ENCODE measurements at places on chromosomes 16 and 17.
A peak's percentile ranks its signal among the peaks of the same experiment; 100 is the strongest.

DNA sequence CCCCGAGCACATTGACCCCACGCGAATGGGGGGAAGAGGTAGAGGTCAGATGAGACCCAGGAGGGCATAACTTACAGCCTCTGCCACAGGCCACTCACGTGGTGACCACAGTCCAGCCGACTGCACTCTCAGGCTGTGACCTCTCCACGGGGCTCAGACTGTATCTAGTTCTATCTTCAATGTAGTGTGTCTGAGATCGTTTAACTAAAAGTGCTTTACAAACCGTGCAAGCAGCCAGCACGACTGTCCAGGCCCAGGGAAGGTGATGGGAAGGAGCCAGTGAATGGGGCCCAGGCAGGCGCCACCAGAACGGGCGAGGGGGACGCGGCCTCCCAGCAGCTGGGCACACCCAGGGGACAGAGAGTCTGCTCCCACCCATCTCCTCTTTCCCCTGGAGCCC is 108.6 kb downstream of the ANKRD11 start:
- DNase-seq: no peak

GRCh38 chr17:58968426-58969061 is 138.1 kb downstream of the TRIM37 start:
- no peak for DNase-seq

DNA sequence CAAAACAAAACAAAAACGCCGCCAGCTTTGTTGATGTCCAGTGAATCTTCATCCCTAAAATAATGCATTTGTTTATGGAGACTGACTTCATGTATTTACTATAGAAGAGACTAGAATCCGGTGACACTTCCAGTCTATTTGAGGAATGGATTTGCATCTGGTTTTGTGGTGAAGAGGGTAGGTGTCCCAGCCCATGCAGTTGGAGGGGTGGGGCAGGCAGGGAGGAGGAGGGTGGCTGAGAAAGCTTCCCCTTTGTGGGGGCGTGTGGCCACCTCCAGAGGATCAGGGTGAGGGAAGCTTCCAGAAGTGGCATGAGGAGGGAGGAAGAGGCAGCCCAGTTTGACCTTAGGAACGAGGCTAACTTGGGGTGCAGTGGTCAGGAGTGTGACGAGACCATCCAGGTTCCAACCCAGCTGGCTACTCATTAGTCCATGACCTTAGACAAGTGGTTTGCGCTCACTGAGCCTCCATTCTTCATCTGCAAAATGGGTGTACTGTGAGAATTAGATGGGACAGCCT is 69.5 kb downstream of the CMIP start:
- peak; percentile 45 for DNase-seq

DNA sequence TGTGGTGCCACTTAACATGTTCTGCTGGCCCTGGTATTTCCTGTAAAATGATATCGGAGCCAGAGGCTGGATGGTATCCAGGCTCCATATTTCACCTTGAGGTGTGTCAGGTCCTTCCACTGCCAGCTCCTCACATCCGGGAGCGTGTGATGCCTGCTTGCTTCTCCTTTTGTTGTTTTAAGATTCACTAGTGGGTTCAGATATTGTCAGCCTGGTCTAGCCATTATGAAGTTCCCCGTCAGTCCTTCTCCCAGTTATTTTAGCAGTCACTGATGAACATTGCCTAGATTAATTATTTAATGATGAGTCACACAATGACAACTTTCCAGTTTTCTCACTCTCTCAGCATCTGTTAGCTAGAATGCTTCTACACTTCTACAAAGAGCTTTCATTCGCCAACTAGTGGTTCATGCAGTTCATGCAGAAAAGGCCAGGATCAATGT is 11.3 kb downstream of the DNAAF1 start:
- no peak for DNase-seq

DNA sequence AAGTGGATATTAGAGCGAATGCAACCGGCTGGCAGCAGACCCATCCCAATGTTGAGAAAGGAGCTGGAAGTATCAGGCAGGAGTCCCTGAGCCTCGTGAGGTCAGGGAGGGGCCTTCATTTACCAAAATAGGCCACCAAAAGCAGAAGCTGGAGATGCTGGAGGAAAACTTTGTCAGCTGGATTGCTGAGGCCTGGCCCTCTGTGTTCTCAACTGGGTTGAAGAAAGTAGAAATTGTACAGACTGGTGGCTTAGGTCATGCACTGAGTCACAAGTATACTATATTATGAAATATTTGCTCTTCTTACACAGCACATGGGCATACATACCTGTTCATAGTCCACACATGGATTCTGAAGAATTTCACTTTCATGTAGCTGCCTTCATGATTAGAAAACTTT is 23.2 kb upstream of the TEKT3 start:
- DNase-seq: no peak

DNA sequence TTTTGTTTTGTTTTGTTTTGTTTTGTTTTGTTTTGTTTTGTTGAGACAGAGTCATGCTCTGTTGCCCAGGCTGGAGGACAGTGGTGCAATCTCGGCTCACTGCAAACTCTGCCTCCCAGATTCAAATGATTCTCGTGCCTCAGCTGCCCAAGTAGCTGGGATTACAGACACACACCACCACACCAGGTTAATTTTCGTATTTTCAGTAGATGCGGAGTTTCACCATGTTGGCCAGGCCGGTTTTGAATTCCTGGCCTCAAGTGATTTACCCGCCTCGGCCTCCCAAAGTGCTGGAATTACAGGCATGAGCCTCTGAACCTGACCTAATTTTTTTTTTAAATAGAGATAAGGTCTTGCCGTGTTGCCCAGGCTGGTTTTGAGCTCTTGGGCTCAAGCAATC is 46.5 kb downstream of the CACNG3 start:
- DNase-seq: no peak

DNA sequence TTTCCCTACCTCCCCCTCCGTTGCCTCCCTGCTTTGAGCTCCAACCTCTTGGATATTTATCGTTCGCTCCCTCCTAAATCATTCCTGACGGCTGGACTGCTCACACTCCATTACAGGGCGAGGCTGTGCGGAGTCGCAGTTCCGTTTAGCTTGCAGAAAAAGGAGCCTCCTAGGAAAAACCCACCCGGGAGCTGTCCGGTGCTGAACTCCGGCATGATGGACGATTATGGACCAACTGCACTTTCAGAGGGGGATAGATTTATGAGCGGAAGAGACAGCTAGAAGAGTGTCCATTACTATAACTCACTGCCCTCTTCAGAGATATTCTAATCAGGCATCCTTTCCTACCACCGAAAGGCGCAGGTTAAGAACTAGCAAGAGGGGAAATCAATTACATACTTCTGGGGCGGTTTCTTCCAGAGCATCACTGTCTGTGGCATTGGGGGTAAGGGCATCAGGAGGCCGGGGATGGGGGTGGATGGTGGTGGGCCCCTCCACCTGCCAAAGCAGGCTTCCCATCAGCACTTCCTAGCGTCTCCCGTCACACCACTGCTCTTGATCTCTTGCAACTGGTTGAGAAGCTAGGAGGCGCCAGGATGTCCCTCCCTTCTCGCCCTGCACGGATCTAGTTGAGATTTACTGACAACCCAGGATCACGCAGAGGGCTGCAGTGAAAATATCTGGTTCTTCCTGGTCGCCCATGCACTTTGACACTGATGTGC is 251.2 kb downstream of the ENGASE start:
- no peak for DNase-seq

DNA sequence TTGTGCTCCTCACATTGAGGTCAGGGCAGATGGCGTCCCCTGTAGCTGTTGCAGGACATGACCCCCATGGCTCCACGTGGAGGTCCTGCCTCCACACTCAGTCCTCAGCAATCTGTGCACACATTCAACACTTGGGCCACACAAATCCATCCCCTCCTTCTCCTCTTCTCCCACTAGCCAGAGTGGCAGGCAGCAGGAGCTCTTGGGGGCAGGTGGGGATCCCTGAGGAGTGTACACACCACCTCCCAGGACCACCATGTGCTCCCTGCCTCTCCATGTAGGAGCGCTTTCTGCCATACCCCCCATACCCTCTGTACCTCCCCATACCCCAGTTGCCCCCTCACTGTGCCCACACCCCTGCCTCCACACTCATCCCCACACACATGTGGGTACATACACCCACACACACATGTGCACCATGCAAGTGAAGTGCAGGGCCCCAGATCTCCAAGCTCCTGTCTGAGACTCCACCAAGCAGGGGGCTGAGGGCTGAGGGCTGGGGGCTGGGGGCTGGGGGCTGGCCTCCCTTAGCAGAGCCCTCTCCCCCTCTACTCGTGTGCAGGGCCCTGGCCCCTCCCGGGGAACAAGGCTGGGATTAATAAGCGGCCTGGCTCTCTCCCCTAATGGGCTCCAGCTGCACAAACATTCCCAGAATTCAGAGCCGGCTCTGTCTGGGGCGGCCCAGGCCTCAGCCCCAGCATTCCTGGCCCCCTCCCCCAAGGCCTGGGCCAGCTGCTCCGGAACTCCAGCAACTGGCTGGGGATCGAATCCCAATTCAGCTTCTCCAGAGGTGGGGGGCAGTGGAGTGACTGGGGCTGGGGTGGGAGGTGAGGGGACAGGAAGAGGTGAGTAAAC is 48.2 kb upstream of the MEIOC start:
- DNase-seq: no peak

- no peak for DNase-seq
Measured at GRCh38 chr17:62754631-62755030, 53.5 kb downstream of the MARCHF10 start.

DNA sequence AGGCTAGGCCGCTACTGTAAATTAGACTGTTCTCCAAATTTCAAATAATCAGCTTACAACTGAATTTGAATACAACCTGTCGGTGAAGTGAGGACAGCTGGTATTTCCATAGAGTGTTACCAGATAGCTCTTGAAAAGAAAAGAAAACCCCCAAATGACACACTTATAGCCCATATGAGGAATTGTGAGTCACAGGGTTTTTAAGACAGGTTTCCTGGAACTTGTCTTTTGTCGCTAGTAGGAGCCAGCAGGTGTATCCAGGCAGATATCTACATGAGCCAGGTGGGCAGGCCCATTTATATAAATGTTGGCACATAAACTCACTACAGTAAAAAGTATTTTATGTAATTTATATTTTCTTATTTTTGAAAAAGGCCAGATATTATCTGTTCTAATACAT is 24.0 kb downstream of the TNRC6A start:
- no peak for DNase-seq

DNA sequence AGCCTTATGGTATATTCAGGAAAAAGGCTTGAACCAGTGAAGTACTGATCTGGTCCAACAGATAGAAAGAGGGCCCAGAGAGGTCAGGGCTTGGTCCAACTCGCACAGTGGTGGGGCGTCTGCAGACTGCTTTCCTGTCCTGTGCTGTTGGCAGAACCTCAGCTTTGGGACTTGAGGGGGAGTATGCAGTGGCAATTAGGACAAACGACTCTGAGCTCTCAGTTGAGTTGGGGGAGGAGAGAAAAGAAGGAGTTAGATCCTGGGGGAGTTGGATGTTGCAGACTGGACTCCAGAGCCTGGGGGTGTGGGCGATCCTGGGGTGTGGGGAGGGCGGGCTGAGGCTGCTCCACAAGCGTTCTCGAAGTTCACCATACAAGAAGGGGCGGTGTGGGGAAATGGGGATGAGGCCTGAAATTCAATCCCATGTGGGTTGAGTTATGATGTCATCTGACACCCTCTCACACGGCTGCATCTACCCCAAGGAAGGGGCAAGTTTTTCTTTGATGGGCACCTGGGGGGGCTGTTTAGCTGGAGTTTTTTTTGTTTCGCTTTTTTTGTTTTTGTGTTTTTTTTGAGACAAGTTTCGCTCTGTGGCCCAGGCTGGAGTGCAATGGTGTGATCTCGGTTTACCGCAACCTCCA is 14.6 kb downstream of the GRB7 start:
- peak; percentile 13 for DNase-seq
